Stimulated activated CD4-positive, alpha-beta T cell treated with anti-CD3 and anti-CD28 coated beads, Interleukin-4, amount 100 ng/mL, for 48 hours (primary cell): ENCODE measurements at places on chromosomes 16 and 17.
A peak's percentile ranks its signal among the peaks of the same experiment; 100 is the strongest.

DNA sequence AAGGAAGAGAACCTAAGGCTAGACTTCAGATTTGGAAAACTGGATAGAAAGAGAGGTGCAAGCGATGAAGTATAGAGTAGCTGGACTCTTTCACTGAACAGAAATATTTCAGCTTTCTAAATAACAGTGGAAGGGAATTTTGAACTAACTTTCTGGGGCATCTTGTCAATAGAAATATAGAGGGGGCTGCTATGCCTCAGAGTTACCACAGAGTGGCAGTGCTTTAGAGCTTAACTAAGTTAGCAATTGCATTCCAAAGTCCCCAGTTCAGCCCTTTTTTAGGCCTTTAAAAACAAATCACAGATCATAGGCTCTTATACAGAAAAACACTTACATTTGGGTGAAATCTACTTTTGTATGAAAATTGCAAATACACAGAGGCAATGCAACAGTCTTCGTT, 154.2 kb upstream of the CDH8 start:
- no peak for DNase-seq

DNA sequence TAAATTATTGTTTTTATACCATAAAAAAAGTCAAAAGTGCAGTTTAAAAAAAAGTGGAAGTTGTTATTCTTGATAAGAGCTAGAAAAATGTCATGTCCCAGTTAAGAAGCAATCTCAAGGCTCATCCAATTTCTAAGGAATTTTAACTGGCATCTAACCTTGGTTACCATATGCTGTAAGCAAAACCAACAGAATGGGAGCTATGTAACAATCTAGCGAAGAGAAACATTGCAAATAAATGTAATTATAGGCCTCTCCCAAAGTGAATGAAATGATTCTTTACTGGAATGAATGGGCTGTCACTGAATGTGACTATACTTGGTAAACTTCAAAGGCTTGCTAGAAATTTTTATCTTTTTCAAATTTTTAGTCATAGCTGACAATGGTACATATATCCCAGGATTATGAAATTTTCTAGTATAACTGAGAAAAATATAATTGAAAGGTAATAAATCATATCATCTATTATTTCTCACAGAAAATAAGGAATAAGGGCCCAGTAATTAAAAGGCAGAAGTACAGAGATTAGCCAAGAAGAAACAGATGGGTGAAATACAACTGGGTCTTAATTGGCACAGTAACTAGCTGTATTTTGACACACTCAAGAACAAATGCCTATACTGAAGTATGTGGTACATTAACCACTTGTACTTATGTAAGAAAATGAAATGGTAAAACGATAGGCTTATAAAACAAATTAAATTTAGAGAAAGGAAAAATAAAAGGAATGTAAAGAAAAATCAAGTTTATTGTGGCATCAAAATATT, 61.5 kb downstream of the NETO2 start:
- DNase-seq = no peak

GRCh38 chr17:68013385-68013784, 17.1 kb upstream of the C17orf58 start:
- no peak for DNase-seq

GRCh38 chr17:63985387-63986140, 12.6 kb upstream of the PRR29 start:
- DNase-seq = no peak

GRCh38 chr16:10180771-10181163, 1.5 kb downstream of the GRIN2A start:
- no peak for DNase-seq

DNA sequence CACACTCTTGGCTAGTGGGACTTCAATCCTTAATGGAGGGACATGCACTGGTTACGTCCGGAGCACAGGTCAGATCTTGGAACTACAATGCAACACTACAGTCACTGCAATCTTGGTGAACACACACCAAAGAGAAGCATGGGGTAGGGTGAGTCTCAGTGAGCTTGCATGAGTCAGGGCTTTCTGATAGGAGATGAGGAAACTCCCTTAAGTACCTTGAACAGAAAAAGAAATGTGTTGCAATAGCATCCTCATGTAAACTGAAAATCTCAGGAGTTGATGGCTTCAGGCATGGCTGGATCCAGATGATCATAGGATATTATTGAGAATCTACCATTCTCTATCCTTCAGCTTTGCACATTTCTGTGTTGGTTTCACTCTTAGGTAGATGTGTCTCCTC, 54.1 kb downstream of the CES1 start:
- no peak for DNase-seq

- DNase-seq = no peak
These were observed 13.3 kb upstream of the KPNB1 start for GRCh38 chr17:47636273-47637030.

DNA sequence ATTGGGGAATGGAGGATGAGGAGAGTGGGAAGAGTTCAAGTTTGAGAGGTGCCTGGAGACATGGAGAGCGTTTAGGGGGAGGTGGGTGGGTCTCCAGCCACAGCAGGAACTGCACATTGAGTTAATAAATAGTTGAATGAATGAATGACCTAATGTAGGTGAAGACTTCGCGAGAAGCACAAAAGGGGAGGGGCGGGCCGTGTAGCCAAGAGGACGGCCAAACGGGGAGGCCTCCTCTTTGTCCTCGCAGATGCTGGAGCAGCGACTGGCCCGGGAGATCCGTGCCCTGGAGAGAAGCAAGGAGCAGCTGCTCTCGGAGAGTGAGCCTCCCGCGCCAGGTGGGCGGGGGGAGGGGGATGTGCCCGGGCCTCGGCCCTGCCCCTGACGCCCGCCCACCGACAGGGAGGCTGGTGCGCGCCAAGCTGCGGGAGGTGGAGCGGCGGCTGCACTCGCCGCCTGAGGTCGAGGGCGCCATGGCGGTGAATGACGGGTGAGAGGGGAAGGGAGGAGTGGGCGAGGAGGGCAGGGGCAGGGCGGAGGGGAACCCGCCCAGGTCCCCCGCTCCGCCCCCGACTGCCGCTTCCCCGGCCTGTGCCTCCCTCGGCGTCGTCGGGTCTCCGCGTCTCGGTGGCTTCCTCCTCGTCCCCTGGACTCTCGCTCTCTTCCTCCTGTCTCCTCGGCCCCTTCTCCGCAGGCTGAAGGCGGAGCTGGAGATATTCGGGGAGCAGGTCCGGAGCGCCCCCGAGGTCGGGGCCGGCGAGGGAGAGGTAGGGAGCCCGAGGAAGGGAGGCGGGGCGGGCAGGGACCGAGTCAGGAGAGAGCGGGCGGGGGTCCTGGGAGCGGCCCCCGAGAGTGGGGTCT, 12.9 kb downstream of the SYCE1L start:
- DNase-seq = peak; percentile 56

GRCh38 chr17:17063546-17064122, 21.4 kb downstream of the MPRIP start:
- no peak for DNase-seq

- DNase-seq = no peak
These were observed 140.8 kb upstream of the CHMP6 start for GRCh38 chr17:80850817-80851216.

DNA sequence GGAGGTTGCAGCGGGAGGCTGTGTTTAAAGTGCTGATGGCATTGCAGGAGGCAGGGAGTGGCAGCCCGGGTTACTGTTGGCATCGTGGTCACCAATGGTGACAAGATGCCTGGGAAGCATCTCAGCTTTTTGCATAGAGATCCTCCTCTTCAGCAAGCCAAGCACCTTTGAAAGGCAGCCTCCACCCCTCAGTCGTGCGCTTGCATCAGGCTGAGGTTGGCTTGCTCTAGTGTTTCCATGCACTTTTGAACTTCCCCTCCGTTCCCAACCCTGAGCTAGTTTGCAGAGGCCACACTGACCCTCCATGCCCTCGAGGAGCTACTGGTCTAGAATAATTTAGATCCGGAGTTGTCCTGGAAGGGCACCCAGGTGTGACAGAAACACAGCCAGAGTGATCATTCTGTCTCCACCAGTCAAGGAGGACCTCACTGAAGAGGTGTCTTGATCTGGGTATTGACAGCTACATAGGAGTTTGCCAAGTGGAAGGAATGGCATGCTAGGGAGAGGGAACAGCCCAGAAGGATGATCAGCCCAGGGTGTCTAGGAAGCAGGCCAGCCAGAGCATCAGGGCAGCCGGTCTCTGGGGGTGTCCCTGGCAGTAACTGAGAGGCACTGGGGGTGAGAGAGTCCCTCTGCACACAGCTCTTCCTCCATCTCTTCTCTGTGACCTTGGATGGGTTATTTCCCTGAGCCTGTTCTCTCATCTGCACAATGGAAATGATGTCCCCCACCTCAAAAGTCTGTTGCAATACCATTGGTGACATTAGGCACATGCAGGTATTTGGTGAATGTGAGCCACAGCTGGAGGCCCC, 7.7 kb downstream of the BEAN1 start:
- DNase-seq = no peak

- peak; percentile 50 for DNase-seq
These were observed 117.0 kb downstream of the RAB11FIP4 start for GRCh38 chr17:31508288-31509094.

- no peak for DNase-seq
These were observed 45.4 kb upstream of the EMP2 start for GRCh38 chr16:10625595-10626357.

GRCh38 chr17:705863-706262, 8.8 kb downstream of the VPS53 start:
- DNase-seq = no peak

- no peak for DNase-seq
These were observed 1418.8 kb downstream of the CDH11 start for GRCh38 chr16:63702981-63703590.

DNA sequence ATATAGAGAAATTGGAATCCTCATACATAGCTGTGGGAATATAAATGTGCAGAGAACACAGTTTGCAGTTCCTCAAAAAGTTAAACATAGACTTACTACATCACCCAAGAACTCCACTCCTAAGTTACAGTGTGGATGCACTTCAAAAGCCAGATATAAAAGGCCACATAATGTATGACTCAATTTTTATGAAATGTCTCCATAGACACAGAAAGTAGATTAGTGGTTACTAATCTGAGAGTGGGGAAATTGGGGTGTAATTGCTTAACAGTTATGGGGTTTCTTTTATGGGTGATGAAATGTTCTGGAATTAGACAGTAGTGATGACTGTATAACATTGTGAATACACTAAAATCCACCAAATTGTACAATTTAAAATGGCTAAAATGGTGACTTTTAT, 60.9 kb downstream of the CACNG1 start:
- no peak for DNase-seq

- DNase-seq = no peak
These were observed 6.0 kb downstream of the SOX9 start for GRCh38 chr17:72126575-72127486.

DNA sequence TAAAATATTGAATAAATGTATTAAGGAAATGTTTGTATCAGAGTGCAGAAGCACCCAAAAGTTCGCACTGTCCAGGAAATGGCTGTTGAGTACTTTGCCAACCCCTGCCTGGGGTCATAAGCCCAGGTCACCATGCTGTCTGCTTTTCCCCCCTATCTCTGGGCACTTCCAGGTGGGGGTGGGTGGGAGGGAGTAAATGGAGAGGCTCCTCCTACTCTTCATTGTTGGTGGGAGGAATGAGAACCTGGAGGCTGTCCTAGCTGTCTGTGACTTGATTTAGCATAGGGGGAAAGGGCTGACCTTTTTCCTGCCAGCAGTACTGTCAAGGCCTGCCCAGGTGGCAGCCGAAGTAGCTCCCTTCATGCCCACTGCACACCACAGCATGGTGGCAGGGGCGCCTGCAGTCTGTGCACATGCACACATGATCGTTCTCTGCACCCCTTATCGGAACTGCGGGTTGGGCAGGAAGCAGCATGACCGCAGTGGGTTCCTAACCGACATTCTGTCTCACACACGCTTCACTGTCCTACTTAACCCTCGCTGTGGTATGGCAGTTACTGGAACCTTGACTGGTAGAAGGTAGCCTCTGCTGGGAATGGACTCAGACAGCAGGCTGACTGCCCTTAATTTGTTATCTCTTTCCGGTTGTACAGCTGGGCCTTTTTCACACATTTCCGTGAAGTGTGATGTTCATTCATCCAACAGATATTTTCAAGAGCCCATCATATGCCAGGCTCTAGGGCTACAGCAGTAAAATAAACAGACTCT, 41.5 kb downstream of the LDHD start:
- DNase-seq = peak; percentile 56

DNA sequence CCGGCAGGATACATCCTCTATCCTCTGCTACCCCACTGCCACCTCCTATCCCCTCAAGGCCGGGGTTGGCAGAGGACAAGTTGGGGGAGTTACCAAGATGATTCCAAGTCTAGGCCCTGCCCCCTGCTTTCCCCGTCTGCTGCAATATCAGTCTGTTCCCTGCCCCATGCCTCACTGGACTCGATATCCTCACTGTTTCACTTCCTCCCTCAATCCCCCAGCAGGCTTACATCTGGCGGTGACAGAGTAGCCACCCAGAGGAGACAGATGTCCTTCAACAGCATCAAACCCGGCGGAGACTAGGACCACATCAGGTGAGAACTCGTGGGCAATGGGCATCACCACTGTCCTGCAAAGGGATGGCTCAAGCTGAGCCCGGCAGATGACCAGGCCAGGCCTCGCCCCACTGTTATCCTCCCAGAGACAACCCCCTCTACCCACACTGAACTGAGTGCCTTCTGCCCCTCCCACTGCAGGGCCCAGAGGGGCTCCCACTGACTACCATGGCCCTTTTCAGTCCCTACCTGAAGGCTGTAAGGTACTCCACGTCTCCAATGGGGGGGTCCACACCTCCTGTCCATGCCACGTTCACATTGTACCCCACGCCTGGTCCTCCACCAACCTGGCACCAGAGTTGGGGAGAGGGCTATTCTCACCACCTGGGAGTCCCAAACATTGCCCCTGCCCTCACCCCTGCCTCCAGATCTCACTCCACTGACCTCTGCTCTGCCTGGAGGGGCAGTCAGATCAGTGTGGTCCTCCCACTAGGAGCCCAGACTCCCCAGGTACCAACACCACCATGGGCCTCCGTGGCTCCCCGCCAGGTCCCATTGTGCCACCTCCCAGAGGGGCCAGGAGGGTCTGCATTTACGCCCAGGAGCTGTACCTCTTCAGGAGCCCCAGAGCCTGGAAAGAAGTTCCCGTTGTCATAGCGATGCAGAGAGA, 9.6 kb downstream of the G6PC3 start:
- DNase-seq = no peak

DNA sequence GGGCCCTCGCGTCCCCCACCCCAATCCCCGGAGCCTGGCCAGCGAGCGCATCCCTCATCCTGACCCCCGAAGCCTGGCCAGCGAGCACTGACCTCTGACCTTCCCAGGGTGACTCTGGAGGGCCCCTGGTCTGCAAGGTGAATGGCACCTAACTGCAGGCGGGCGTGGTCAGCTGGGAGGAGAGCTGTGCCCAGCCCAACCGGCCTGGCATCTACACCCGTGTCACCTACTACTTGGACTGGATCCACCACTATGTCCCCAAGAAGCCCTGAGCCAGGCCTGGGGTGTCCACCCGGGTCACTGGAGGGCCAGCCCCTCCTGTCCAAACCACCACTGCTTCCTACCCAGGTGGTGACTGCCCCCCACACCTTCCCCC, 2.3 kb downstream of the TPSD1 start:
- no peak for DNase-seq

GRCh38 chr17:65515959-65516948, 45.2 kb downstream of the AXIN2 start:
- no peak for DNase-seq

DNA sequence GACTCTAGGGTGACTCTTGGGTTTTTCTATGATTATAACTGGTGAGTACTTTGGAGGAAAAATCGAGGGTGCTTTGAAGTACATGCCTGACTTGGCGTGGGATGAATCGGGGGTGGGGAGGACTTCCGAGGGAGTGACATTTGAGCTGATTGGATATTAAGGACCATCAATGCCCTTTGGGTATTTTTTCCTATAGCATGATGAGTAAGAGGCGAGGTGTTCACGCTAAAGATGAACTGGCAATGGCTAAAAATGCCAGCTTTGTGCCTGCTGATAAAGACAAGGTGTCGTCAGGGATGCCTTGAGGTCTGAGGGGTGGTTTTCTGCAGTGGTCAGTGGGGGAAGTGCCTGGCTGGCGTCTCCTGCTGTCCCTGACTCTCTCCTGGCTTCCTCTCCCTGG, 25.3 kb downstream of the USP43 start:
- no peak for DNase-seq
